ENCODE measurements at places on chromosomes 12 and 14. TPM values are rescaled to one million over a fixed set of nuclear protein-coding genes. Genes with fewer than 3 reads are reported as not detected.

- no peak for DNase-seq
Observed at GRCh38 chr12:46572644-46573346, 200.2 kb upstream of the SLC38A2 start.

LDHB gene
- total RNA-seq: 40.6 TPM

DNA sequence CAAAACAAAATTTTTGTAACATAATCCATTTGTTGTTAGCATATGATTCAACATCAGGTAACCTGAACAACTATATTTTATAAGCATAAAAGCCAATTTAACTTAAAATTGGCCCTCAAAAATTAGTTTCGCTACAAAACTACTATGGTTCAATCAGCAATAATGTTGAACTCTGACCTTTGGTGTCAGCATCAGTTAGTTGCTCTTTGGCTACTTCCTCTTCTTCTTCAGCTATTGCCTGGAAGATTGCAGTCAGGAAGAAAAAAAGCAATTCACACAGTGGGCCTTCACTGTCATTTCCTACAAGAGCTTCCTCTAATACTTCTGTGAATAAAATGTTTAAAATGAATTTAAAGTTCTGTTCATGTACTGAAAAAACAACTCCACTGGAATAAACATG lies 78.2 kb upstream of the CFL2 start:
- no peak for DNase-seq

- no peak for DNase-seq
Observed at GRCh38 chr14:65565948-65566347, 153.4 kb downstream of the FUT8 start.

MEG3 gene
- 26.4 TPM for total RNA-seq

- DNase-seq: no peak
Observed at GRCh38 chr12:49917166-49917787, 13.6 kb upstream of the FAIM2 start.

GRCh38 chr12:78208092-78208491 lies 377.4 kb downstream of the NAV3 start:
- no peak for DNase-seq

GRCh38 chr14:59484639-59485175 lies 390 bp downstream of the JKAMP start:
- no peak for DNase-seq

DNA sequence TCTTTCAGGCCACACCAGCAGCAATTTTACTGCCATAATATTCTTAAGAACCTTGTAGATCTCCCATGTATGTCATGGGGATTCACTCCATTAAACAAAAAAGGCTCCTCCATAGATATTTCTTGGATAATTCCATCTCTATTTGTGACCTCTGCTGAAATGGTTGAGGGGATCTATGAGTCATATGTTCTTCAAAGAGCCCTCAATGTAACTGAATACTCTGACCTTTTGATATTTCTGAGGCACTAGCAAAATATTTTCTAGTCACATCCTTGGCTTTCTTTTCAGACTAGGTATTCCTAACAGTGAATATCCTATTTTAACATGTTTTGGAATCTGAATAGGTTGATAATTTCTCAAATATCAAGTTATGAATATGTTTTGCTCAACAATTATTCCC lies 6.6 kb downstream of the NELL2 start:
- DNase-seq: no peak

Measured in liver (tissue), 10 donors.